NCI-H748 treated with DMSO at 0.1 percent for 48 hours (cell line): ENCODE measurements at places on chromosomes 7 and 10.

GRCh38 chr10:101672536-101672935 is 22.4 kb downstream of the FBXW4 start:
- DNase-seq, result no peak

GRCh38 chr7:46607176-46607575 is 686.1 kb upstream of the IGFBP3 start:
- no peak for DNase-seq

- no peak for DNase-seq
These were observed 29.2 kb downstream of the PANK1 start for GRCh38 chr10:89615824-89616223.

GRCh38 chr7:152050547-152050971 is 25.1 kb downstream of the GALNT11 start:
- no peak for DNase-seq

GRCh38 chr10:78774999-78775711 is 293.6 kb upstream of the ZMIZ1 start:
- no peak for DNase-seq

DNA sequence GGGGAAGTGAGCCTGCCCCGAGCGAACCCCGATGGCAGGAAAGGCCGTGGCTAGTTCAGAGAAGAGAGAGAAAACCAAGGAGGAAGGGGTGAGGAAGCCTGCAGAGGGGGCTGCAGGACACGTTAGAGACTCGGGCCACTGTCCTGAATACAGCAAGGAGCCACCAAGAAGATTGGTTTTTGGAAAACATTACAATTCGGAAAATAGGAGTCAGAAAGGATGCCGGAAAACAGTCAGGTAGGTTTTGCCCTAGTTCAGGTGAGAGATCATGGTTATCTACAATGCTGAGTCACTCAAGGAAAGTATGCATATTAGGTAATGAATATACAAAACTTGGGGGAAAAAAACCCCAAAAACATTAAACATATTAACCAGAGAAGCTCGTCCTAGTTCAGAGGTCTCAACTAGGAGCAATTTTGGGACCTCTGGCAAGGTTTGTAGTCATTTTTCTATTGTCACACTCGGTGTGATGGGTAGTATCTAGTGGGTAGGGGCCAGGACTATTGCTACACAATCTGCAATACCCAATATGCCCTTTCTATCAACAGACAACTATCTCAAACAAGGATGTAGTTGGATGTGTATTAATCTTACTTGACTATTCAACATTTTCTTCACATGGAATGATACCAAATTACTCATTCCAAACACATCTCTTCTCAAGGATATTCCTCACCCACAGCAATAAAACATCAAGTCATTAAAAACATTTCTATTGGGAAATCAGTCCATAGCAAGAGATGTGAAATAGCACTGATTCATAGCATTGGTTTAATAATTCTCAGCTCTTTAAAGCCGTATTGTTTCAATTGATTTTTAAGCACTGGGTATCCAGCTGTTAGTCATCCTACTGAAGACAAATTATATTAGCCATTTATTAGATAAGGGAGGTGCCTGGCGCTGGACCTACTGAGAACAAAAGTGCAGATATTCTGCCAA is 74.4 kb upstream of the RSU1 start:
- peak; percentile 6 for DNase-seq

DNA sequence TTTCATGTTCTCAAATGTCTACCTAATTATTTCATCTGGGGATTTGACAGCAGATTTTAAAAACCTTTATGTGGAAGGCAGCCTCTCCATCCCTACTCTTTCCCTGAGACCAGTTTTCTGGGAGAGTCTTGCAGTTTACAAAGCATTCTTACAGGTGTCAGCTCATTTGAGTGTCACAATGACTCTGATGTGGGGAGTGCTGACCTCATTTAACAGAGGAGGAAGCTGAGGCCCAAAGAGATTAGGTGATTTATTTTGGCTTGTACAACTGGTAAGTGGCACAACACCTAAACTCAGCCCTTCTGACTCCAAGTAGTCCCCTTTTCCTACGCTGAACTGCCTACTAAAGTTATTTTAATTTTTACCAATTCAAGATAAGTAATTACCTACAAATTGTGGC is 33.3 kb upstream of the MAT1A start:
- DNase-seq, result no peak

DNA sequence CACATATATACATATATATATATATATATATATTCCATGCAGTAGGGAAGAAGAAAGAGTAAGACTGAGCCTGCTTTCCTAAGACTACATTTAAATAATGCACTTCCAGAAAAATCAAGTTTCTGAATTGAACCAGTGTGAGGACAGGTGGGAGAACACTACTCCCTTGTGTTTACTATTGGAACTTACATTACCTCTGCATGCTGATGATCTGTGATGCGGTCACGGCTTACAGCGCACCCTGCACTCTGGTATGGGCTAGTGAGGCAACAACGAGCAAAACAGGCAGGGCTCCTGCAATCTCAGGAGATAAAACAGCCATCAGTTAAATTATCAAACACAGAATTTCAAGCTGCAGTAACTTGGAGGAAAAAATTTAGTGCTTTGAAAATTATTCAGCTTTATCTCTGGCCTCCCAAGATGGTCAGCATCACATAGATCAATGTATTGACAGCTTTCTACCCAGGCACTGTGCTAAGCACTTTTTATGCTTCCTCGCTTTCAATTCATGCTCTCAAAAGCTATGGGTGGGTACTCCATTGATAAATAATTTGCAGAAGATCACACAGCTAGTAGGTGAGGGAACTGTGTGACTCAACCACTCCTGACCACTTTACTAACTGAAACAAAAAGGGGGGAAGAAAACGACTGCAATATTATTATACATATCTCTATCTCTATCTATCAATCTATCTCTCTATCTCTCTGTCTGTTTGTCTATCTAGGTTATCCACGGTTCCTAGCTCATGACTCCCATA is 20.5 kb upstream of the SLC16A12 start:
- no peak for DNase-seq

DNA sequence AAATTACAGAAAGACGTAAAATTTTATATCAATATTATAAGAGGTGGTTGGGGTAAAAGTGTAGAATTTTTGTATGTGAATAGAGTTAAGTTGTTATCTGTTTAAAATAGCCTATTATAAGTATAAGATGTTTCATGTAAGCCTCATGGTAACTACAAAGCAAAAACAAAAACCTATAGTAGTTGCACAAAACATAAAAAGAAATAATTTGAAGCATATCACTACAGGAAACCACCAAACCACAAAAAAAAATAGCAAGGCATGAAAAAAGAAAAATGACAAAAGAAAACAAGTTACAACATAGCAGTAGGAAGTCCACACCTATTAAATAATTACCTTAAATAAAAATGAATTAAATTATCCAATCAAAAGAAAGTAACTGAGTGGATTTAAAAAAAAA is 12.4 kb upstream of the GSTK1 start:
- no peak for DNase-seq

DNA sequence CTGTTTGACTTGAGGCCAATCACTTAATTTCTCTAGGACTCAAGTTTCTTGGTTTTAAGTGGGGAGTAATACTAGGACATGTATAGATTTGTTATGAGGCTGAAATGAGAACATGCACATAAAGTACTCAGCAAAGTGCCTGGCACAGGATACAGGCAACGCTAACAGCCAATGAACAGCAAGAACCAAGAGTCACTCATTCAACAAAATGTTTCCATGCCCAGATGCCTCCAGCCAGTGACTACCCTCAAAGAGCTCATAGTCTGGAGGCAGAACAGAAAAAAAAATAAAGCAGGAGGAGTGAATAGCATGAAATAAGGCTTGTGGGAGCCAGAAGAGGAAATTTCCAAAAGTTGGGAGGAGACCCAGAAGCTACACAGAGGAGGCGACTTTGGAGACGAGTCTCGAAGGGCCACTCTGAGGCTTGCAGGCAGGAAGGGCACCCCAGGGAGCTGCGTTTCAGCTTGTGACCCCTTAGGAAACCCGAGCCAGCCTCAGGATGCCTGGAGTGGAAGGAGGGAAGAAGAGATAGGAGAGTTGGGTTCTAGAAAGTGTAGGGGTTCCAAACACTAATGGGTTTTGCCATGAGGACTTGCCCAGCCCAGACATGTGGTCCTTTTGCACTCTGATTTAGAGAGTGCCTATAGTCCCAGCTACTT is 70.0 kb downstream of the CXCL12 start:
- no peak for DNase-seq

DNA sequence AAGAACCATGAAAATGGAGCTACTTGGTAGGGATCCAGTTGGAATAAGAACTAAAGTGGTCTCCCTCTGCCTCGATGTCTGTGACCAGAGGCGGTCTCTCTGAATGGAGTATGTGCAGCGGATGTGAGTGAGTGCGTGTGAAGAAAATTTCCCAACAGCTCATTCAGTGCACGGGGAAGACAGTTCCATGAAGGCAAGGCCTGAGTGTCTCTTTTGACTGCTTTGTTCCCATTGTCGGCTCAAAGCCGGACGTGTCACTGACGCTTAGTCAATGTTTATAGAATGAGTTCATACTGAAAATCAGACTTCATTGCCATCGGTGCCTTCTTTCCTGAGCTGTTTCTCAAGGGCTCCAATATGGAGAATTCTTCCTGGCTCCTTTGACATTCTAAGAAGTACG is 55.3 kb upstream of the GRB10 start:
- no peak for DNase-seq

GRCh38 chr10:107749235-107749634 is 584.7 kb upstream of the SORCS1 start:
- no peak for DNase-seq

DNA sequence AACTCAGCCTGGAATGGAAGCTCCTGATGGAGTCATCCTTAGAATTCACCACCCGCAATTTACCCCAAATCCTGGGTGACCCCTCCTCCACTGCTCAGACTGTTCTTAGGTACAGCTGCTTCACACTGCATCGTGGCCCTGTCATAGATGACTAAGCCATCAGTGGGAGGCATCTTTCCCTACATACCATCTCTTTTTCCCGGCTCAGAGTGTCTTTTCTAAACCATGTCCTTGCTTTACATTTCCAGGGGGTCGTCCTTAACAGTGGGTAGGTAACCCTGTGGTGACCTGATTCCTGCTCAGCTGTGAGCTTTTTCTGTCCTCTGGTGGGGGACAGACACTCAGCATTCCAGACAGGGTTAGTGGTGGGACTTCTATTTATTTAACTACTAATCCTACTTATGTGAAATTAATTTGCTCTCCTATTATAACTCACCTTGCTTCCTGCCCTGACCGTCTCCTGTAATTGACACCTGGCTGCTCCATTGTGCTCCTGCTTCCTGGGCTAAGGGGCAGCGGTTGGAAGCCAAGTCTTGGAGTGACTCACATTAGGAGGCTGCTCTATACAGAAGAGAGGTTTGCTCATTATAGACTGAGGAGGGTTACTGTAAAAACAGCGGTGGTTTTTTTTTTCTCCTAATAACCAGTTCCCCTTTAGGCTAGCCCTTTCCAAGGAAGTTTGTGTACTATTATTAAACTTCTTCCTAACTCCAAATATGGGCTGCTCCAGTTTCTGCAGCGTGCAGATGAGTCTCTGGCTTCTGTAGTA is 40.6 kb downstream of the PYROXD2 start:
- peak; percentile 20 for DNase-seq

- DNase-seq, result no peak
These were observed 699.1 kb downstream of the SUGCT start for GRCh38 chr7:40833888-40834234.

DNA sequence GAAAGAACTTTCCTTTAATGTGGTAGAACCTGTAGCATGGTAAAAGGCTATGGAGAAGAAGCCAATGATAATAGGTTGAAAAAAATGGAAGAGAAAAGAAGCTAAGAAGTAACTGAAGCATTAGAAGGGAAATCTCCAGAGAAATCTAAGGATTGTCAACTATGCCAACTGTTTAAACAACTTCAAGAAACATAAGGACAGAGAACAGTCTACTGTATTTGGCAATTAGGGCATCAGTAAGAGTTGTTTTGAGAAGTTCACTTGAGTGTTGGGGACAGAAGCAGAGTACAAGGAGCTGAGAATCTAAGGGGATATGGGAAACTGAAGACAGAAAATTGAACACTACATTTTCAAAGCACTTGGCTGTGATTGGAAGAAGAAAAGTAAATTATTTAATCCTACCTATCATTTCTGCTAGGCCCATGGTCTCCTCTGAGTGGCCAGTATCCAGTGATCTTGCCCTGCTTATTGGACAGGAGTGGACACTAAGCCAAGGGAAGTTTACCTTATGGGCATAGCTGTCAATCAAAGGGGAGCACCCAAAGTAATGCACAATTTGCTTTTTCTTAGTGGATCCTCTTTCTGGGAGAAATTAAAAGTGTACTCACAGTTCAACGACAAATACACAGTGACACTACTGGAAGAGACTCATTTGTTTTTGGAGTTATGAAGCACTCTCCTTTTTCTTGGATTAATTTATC is 56.4 kb upstream of the CCDC71L start:
- DNase-seq, result no peak

DNA sequence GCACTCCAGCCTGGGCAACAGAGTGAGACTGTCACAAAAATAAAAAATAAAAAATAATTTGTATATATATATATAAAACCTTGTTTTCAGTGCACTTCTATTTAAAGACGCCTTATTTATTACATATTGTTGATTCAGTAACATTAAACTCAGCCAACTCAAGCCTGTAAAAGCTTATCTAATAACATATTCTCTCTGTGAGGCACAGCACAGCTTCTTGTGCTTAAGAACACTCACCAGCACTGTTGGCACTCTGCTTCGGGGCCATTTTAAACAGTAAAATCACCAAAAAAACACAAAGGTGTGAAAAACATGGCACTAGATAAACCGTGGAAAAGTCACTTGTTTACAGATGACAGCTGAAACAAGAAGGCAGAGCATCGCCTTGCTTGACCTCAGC is 89.0 kb upstream of the C10orf90 start:
- no peak for DNase-seq

DNA sequence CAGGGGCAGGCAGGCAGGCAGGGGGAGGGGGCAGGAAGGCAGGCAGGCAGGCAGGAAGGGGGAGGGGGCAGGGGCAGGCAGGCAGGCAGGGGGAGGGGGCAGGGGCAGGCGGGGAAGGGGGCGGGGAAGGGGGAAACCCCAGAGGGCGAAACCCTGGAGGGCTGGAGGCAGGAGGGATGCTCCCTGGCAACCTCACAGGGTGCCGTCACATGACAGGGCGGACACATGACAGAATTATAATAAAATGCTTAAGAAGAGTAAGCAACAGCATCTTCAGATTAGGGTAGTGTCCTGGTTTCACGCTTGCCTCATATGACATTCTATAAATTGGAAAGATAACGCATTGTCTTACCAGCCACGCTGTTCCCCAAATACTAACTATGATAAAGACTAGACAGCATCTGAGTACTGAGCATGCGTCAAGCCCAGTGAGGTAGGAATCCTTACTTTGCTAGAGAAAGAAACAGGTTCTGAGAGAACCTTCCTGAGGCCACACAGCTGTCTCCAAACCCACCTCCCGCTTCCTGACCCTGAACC is 131.6 kb downstream of the DIP2C start:
- DNase-seq, result no peak

GRCh38 chr7:70033226-70033625 is 435.0 kb downstream of the AUTS2 start:
- DNase-seq, result no peak

GRCh38 chr7:102463841-102464576 is 654 bp downstream of the ALKBH4 start:
- DNase-seq, result no peak

- no peak for DNase-seq
These were observed 18.7 kb downstream of the ZNF786 start for GRCh38 chr7:149071641-149072437.
